Psoas muscle (tissue), 8 donors: ENCODE measurements at places on chromosomes 5 and 9.
A peak's percentile ranks its signal among the peaks of the same experiment; 100 is the strongest.

DNA sequence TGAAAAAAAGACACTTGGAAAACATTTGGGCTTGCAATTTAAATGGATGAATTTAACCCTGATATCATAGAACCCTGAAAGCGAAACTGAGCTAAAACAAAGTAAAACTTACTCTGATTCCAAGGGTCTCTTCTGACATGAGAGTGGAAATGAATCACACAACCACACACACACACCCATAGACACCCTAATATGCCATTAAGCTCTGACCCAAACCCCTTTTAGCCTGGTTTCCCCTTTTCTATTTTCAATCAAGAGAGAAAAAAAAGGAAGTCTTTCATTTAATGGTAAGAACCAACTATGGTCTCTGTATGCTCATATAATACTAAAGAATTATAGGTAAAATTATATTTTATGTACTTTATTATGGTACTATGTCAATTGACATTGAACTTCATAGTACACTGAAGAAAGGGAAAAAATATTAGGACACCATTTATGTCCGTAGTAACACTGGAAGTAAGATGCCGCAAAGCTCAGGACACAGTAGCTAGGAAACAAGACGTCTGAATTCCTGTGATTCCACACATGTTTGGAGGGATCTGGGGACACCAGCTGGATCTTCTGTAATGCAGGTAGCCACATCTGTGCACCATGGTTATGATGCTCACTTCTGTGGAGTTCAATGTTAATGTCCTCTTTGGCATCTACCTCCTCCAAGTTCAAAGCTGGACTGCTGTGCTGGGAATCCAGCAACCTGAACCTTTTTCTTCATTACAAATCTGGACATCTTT is 95.8 kb downstream of the PCSK1 start:
- DNase-seq = no peak

DNA sequence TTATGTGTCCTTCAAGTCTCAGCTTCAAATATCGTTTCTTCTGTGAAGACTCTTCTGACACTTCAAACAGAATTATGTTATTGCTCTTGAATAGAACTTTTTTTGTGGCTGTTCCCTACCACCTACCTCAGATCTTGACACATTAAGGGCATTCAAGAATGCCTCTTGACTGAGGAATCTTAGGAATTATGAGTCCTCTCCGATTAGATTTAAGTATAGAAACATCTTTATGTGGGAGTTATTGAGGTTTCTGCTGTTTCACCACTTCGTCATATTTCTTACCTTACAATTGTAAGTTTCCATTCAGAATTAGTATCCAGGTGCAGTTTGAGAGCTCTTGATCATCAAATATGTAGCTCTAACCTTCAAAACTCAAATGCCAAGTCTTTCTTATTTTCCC is 324.2 kb upstream of the NUDT12 start:
- no peak for DNase-seq

DNA sequence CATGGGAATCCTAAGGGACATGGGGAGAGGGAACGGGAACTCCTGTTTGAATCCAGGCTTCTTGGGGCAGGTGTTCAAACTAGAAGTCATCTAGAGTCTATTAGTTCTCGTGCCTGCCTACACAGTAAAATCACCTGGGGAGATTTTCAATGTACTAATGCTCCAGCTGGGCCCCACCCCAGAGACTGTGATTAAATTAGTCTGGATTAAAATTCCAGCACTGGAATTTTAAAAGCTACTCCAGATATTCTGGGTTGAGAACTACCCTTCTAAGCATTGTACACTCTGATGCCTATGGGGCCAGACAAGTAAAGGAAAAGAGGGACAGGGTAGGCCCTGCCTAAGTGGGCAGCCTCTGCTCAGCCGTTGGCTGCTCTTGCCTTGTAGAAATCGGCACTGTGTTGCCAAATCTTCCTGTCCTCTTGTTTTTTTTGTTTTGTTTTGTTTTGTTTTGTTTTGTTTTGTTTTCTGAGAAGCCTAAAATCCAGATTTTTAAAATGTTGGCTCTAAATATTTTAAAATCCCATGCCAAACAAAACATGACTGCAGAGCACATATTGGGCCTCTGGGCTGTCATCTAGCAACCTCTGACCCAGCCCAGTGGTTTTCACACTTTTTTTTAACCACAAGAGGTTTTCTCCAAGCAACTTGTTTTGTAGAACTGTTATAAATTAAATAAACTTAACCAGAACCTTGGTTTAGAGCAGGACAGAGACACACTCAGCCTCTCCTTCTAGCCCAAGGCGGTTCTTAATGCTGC is 29.0 kb downstream of the ADRB2 start:
- DNase-seq = no peak

- peak; percentile 68 for DNase-seq
Observed at GRCh38 chr9:127116957-127117356, 5.5 kb downstream of the ANGPTL2 start.

DNA sequence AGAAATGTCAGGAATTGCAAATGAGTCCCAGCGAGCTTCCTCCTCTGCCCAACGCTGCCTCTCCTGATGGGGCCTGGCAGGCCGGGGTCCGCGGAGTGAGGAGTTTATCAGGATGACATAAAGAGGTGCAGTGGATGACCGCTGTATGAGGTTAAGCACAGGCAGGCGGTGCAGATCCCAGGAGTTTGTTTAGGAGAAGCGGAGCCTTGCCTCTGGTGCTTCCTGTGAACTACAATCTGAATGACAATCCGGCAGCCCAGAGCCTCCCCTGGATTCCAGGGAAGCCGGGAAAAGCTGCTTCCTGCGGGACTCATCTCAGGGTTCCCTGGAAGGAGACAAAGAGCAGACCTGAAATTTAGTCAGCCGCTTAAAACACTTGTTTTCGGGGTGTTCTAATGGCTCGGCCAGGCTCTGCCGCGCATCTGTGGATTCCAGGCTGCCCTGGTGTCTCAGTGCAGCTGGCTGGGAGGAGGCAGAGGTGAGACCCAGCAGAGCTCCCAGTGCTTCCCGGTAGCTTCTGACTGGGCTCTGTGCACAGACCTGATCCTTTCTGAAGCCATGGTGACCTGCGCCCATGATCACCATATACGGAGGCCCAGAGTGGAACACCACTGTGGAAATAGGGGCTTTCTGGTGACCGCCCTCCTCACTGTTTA is 69.8 kb upstream of the IRX4 start:
- no peak for DNase-seq
